Activated naive CD8-positive, alpha-beta T cell treated with anti-CD3 and anti-CD28 coated beads for 36 hours (primary cell): ENCODE measurements at places on chromosomes 4 and X. TPM values are rescaled to one million over a fixed set of nuclear protein-coding genes. Genes with fewer than 3 reads are reported as not detected.

Gene CLDN2
- not detected for total RNA-seq

GRCh38 chr4:144449611-144450010 is 196.3 kb upstream of the HHIP start:
- DNase-seq: no peak
- no peak overlapping the region for H3K4me3 ChIP-seq
- peaks cover 3% of the 10 kb centered on the region for H3K27me3 ChIP-seq
- no peaks in the 10 kb centered on the region for H3K36me3 ChIP-seq
- H3K27ac ChIP-seq: no peak overlapping the region

DNA sequence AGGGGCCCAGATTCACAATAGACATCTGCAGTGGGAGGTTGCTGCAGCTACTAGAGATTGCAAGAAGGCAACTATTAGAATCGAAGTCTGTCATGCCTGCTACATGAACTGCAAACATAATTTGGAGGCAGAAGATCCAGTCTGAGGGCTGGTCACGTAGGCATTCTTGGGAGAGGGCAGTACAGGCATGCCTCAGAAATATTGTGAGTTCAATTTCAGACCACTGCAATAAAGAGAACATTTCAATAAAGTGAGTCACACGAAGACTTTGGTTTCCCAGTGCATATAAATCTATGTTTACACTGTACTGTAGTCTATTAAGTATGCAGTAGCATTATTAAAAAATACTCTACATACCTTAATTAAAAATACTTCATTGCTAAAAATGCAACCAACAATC is 585.8 kb upstream of the FAT1 start:
- no peaks in the 10 kb centered on the region for H3K36me3 ChIP-seq
- no peaks in the 10 kb centered on the region for H3K4me1 ChIP-seq
- H3K27me3 ChIP-seq: no peaks in the 10 kb centered on the region
- no peak for DNase-seq
- no peak overlapping the region for H3K27ac ChIP-seq

Gene DDIT4L
- total RNA-seq: 0.34 TPM

- no peaks in the 10 kb centered on the region for H3K36me3 ChIP-seq
- no peak overlapping the region for H3K27ac ChIP-seq
- no peak for DNase-seq
- H3K4me1 ChIP-seq: peaks cover 2% of the 10 kb centered on the region
Measured at GRCh38 chr4:186039697-186040096, 29.3 kb upstream of the TLR3 start.

Gene PAK3
- total RNA-seq: not detected

Gene MAGEA12
- total RNA-seq: not detected

Gene CXCL13
- total RNA-seq: not detected

GRCh38 chr4:148057516-148057915 is 325.6 kb downstream of the ARHGAP10 start:
- no peak for DNase-seq
- H3K36me3 ChIP-seq: peaks cover 21% of the 10 kb centered on the region
- no peak overlapping the region for H3K27ac ChIP-seq
- H3K4me1 ChIP-seq: peaks cover 85% of the 10 kb centered on the region
- H3K4me3 ChIP-seq: no peak overlapping the region

GRCh38 chr4:111216791-111217190 is 593.9 kb upstream of the PITX2 start:
- DNase-seq: no peak
- no peaks in the 10 kb centered on the region for H3K27me3 ChIP-seq
- no peaks in the 10 kb centered on the region for H3K36me3 ChIP-seq
- H3K4me3 ChIP-seq: no peak overlapping the region

DNA sequence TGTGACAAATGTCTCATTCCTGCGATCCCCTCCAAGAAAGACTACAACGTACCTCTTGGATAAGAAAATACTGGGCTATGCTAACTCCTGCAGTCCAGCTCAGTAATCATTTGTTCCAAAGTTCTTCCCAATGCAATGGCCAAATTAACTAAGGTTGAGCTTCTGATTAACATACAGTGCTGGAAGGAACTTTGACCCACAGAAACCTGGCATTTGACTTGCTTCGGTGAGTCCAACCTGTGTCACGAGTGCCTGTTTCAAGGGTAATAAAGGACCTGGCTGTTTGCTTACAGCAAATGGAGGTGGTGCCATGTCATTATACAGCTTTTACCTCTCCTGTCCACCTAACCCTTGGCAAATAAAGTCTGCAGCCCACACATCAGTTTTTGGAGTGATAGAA is 83.2 kb downstream of the RBM47 start:
- H3K4me3 ChIP-seq: no peak overlapping the region
- H3K27me3 ChIP-seq: no peaks in the 10 kb centered on the region
- H3K27ac ChIP-seq: no peak overlapping the region

DNA sequence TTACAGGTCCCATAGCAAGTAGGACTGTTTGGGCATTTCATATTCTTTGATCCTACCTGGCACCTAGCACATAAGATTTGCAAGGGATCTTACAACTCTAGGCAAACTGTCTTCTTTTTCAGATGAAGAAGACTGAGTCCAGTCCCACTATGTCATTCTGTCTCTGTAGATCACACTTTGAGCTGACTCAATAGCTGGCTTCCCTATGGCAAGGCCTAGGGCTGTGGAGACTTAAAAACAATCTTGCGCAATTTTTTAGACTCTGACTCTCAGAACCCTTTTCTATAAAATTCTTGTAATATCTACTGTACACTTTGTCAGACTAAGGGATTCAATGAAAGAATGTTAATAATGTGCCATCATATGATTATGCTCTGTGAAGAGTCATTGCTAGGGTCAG is 26.7 kb downstream of the OTC start:
- H3K4me1 ChIP-seq: no peaks in the 10 kb centered on the region
- peaks cover 7% of the 10 kb centered on the region for H3K27me3 ChIP-seq
- no peaks in the 10 kb centered on the region for H3K36me3 ChIP-seq
- no peak for DNase-seq

DNA sequence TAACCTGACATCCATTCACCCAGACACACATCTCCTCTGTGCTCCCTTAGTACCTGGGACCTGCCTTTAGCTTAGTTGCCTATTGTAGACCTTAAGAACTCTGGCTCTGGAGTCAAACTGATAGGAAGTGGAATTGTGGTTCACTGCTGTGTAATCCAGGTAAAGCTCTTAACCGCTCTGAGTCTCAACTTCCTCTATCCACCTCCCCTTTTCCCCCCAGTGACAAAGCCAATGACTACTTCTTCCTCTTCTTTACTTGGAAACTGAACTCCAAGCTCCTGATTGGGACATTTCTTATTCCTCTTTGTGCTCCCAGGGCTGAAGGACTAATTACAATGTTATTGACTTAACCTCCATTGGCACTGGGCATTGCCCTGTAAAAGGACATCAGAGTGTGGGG is 94.1 kb downstream of the DRD5 start:
- no peak overlapping the region for H3K27ac ChIP-seq
- no peaks in the 10 kb centered on the region for H3K4me1 ChIP-seq
- no peak for DNase-seq
- H3K4me3 ChIP-seq: no peak overlapping the region
- H3K36me3 ChIP-seq: no peaks in the 10 kb centered on the region

- no peak for DNase-seq
- peaks cover 4% of the 10 kb centered on the region for H3K36me3 ChIP-seq
- peaks cover 13% of the 10 kb centered on the region for H3K4me1 ChIP-seq
- no peak overlapping the region for H3K27ac ChIP-seq
Measured at GRCh38 chr4:26789208-26789607, 71.4 kb upstream of the STIM2 start.

DNA sequence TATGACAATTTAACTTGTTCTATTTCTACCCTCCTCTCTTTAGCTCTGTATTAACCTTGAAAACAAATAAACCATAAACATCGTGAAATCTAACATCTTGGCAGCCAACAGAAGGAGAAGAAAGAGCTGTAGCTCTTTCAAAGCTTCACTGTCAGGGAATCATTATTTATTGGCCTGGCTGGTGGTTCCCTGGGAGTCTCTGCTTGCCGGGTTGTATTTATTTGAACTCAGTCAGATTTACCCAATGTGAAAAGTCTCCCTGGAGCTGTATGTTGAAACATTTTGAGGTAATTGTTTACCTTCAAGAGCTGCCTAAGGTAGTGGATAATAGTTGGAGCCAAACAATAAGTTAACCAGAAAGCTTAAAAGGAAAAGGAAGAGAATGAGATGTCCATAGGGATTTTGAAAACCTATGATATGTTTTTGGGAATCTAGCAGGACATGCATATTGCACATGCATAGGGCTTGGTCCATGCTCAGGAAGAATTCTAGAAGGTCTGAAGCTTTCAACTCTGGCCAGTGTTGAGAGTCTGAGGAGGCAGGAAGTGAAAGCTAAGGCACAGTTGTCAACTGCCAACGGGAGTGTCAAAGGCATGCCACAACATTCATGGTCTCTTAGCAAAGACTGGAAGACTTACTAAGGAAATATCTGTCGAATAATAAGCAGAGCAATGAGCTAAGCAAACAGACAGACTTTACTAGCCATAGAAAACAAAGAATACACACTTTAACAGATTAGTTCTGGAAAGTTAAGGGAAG is 621.6 kb downstream of the PCDH7 start:
- H3K27me3 ChIP-seq: no peaks in the 10 kb centered on the region
- no peak overlapping the region for H3K4me3 ChIP-seq
- no peaks in the 10 kb centered on the region for H3K4me1 ChIP-seq
- no peak for DNase-seq

Gene NEUROG2
- total RNA-seq: not detected

Gene RRH
- total RNA-seq: not detected

GRCh38 chrX:105013719-105014118 is 206.8 kb downstream of the TEX13A start:
- peaks cover 3% of the 10 kb centered on the region for H3K27me3 ChIP-seq
- no peaks in the 10 kb centered on the region for H3K4me1 ChIP-seq

- no peaks in the 10 kb centered on the region for H3K27me3 ChIP-seq
Measured at GRCh38 chrX:24480400-24480865, 15.3 kb downstream of the PDK3 start.

GRCh38 chr4:183284965-183285364 is 35.1 kb downstream of the CLDN22 start:
- DNase-seq: no peak
- H3K27ac ChIP-seq: no peak overlapping the region
- no peak overlapping the region for H3K4me3 ChIP-seq
- no peaks in the 10 kb centered on the region for H3K4me1 ChIP-seq

GRCh38 chr4:1806596-1807331 is 13.7 kb downstream of the FGFR3 start:
- no peak for DNase-seq
- no peak overlapping the region for H3K27ac ChIP-seq
- no peaks in the 10 kb centered on the region for H3K27me3 ChIP-seq
- no peaks in the 10 kb centered on the region for H3K4me1 ChIP-seq

DNA sequence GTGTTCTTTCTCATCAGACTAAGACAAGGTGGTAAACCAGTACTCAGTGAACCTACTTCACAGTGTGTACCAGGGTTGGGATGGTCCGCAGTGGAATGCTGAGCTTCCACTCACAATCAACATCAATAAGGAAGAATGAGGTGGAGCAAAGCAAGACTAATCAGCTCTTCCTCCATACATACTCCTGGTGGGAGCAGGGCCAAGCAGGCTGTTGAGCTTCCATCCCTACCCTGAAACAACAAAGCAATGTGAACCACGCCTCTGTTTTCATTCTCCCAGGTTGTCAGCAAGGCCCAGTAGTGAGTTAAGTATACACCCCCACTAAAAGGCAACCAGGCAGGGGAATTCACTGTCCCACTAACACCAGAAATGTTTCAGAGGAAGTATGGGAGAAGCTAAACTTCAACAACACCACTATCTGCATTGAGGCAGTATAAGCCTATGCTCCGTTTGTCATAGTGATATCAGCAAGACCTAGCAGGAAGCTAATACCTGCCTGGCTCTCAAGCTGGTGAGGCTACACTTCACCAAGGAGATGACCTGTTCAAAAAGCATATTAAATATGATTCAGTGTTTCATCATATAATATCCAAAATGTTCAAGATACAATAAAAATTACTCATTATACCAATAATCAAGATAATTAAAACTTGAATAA is 109.5 kb downstream of the DDX60 start:
- no peak overlapping the region for H3K27ac ChIP-seq
- no peaks in the 10 kb centered on the region for H3K4me1 ChIP-seq
- H3K27me3 ChIP-seq: no peaks in the 10 kb centered on the region
- DNase-seq: no peak
- H3K4me3 ChIP-seq: no peak overlapping the region

DNA sequence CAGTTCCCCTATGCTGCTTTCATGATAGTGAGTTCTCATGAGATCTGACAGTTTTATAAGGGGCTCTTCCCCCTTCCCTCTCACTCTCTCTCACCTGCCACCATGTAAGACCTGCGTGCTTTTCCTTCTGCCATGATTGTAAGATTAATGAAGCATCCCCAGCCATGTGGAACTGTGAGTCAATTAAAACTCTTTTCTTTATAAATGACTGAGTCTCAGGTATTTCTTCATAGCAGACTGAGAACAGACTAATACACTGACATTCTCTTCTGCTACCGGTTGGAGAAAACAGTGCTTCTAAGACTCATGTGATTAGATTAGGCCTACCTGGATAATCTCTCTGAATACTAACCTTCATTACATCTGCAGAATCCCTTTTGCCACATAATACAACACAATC is 45.4 kb upstream of the TRPC5OS start:
- no peaks in the 10 kb centered on the region for H3K27me3 ChIP-seq
- no peaks in the 10 kb centered on the region for H3K4me1 ChIP-seq
- H3K27ac ChIP-seq: no peak overlapping the region
- DNase-seq: no peak
- no peak overlapping the region for H3K4me3 ChIP-seq

DNA sequence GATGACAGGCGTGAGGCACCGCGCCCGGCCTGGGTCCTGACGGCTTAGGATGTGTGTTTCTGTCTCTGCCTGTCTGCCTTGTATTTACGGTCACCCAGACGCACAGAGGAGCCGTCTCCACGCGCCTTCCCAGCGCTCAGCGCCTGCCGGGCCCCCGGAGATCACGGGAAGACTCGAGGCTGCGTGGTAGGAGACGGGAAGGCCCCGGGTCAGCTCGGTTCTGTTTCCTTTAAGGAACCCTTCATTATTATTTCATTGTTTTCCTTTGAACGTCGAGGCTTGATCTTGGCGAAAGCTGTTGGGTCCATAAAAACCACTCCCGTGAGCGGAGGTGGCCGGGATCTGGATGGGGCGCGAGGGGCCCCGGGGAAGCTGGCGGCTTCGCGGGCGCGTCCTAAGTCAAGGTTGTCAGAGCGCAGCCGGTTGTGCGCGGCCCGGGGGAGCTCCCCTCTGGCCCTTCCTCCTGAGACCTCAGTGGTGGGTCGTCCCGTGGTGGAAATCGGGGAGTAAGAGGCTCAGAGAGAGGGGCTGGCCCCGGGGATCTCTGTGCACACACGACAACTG is 1.3 kb downstream of the SHOX start:
- H3K4me3 ChIP-seq: no peak overlapping the region
- no peaks in the 10 kb centered on the region for H3K36me3 ChIP-seq
- H3K27ac ChIP-seq: peak overlapping the region; percentile 51
- peaks cover 8% of the 10 kb centered on the region for H3K4me1 ChIP-seq
- DNase-seq: no peak
- H3K27me3 ChIP-seq: peaks cover 82% of the 10 kb centered on the region
